Fibroblast of skin of right quadriceps (primary cell): ENCODE measurements at places on chromosomes 4 and X.

GRCh38 chrX:97685753-97686152 is 802.0 kb downstream of the RPA4 start:
- DNase-seq = peak; percentile 11

DNA sequence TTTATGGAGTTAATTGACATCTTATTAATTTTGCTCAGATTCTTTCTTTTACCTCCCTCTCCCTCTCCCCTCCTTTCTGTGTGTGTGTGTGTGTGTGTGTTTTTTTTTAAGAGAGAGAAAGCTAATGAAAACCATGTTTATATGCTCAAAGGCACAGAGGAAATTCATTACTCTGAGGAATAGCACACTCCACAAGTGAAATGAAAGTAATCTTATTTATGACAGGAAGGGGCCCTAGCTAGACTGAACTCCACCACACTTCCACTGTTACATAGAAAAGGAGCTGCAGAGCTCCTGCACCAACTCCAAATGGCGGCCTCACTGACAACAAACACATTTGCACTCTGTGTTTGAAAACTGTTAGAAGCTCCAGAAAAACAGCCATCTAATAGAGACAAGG is 150.6 kb downstream of the RASL11B start:
- DNase-seq = peak; percentile 83

DNA sequence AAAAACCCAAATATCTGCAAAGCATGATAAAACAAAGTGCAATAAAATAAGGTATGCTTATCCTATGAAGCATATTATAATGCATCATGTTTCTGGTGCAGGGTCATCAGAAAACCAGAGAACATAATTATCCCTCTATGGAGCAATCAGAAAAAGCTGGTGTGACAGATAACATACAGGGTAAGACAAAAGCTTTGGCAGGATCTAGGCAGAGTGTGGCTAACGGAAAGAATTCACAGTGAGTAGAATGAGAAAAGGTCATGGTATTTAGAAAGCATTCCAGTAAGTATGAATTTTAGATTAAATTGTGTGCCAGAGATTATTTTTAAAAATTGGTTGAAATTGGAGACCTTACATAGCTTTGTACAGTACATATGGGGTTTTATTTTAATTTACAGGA is 29.0 kb upstream of the UGT2B4 start:
- DNase-seq = peak; percentile 40

DNA sequence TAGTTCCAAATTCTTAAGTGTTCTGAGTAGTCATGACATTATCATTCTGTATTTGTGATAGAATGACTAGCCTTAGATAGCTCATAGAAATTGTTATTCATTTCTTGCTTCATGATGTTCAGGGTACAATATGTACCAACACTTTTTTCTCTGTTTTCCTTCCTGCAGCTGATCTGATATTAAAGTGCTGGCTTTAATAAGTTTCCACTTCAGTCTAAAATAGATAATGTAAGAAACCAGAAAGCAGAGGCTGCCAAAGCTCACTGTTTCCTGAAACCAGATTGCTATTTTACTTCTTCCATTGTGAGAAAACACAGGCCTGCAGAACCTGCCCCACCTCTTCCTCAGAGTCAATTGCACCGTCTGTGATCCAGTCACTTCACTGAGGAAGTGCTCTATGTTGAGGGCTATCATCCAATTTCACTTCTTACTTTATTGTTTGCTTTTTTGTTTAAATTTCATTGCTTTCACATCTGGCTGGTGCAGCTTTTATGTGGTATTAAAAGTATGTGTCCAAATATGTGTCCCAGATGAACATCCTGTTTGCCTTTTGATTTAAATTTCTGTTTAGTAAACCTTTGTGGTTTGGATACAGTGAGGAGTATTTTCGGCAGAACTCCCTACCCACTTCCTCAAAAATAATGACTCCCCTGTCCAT is 652.1 kb downstream of the ANKRD50 start:
- DNase-seq = peak; percentile 27

DNA sequence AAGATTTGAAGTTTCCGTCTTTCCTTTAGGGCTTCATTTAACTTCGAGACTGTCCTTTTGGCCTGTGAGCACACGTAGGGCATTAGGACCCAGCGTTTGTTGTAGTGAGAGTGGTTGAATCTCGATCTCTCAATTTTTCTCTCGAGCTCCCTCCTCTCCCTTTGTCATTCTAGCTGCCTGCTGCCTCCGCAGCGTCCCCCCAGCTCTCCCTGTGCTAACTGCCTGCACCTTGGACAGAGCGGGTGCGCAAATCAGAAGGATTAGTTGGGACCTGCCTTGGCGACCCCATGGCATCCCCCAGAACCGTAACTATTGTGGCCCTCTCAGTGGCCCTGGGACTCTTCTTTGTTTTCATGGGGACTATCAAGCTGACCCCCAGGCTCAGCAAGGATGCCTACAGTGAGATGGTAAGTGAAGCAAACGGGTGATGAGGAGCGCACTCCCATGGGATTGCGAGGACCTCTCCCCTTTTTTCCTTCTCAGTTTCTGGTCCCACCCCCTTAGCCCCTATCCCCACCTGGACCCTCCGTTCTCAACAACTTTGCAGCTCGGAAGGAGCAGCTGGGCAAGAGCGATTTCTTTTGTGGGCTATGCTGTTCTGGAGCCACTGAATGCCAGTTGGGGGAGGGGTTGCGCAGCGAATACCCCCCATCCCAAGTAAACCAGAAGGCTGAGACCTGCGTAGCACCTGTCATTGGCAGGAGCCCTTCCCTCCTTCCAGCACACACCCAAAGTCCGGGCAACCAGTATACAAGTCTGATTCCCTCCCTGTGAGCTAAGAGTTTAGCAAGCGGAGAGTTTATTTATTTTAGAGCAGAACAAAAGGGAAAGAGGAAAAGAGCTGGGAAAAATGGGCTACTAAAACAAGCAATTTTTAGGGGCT is at the start of gene TMEM35A:
Gene TMEM35A (plus strand): TSS at position 164 of the 883 bp plus-strand sequence. CDS start 124 bp downstream, at position 288.
- peak; percentile 25 for DNase-seq

DNA sequence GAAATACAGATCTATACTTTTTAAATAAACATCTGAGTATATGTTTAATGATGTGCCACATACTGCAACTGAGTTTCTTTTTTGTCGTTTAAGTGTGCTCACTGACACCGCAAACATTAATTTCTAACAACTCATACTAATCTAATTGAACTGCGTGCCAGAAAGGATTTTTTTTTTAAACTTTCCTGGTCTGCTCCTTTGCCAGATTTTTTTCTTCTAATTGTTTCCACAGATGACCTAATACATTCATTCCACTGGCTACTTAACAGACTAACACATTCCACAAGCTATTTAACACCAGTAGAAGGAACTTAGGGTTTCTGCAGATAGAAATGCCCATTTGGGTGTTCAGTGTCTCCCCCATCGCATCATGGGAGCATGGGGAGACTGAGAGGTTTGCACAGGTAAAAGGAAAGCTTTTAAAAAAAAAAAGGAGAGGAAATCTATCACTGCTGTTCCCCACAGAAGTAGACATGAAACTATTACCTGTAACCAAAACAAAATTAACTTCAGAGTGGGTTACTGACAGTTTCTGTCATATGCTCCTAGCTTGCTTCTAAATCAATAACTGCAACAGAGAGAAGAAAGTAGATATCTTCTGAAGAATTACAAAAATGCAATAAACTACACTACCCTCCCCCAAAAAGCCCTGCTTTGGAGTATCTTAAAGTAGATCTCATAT is 31.6 kb downstream of the SH3KBP1 start:
- DNase-seq = peak; percentile 65

GRCh38 chrX:109732807-109733612 is at the start of gene ACSL4:
ACSL4 (minus strand) TSS chrX:109733257; CDS start chrX:109683363, 49,894 bp downstream.
- DNase-seq = peak; percentile 86

DNA sequence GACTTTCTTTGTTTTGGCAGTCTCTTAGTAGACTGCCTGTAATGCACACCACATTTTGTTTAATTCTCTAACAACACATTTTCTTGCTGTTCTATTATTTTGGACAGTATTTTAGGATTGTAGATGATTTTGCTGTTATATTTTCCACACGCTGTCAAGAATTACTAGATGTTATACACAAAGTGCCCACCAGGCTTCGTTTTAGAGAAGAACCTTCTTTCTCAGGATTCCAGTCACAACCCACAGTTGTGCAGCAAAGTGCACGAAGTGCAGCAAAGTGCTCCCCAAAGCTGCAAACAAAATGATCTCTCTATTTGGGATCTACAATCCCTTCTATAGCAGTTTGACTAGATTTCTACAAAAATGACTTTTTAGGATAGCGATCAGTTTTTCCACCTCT is 2.4 kb downstream of the ZNF141 start:
- DNase-seq = no peak
